Endothelial cell of coronary artery (primary cell): ENCODE measurements at places on chromosomes 6 and 20. TPM values are rescaled to one million over a fixed set of nuclear protein-coding genes. Genes with fewer than 3 reads are reported as not detected.

TEAD3 gene
- 0.27 and 1.6 TPM in 2 replicates for total RNA-seq

TGM3 gene
- not detected in 2 replicates for total RNA-seq

HDGFL1 gene
- total RNA-seq = not detected in 2 replicates

PPP1R14C gene
- 0.47 TPM in 1 of 2 replicates, not detected in the other for total RNA-seq

SLC35F1 gene
- total RNA-seq = not detected in 2 replicates

TGIF2 gene
- 14.6 and 15.0 TPM in 2 replicates for total RNA-seq

RNF39 gene
- not detected in 2 replicates for total RNA-seq

OR2H2 gene
- total RNA-seq = not detected in 2 replicates

WFDC6 gene
- total RNA-seq = not detected in 2 replicates

SMAP1 gene
- total RNA-seq = 18.8 and 21.1 TPM in 2 replicates

SLC16A10 gene
- total RNA-seq = not detected in 2 replicates
